ENCODE measurements at places on chromosomes 4 and X. TPM values are rescaled to one million over a fixed set of nuclear protein-coding genes. Genes with fewer than 3 reads are reported as not detected.

ADH1C gene
- total RNA-seq, result not detected

SH3RF1 gene
- total RNA-seq, result 21.0 TPM

DNA sequence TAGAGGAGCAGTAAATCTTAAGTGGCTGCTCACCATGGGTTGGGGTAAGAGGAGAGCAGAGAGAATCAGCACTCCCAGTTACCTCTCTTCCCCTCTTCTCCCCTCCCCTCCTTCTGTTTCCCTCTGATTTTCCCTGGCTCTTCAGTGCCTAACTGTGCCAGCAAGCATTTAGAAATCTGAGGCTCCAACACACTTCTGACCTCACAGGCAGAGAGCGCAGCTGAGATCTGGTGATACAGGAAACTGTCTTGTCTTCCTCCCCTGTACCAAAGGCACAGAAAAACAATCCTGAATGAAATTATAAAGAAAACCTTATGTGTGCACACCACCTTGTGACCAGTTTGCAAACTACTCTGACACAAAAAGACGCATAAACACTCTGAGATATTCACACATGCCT is 82.4 kb upstream of the SMIM10 start:
- no peaks in the 10 kb centered on the region for H3K36me3 ChIP-seq
- H3K4me3 ChIP-seq, result no peak overlapping the region
- no peaks in the 10 kb centered on the region for H3K27me3 ChIP-seq
- no peak overlapping the region for H3K27ac ChIP-seq

GRCh38 chr4:121376556-121376955 is 4.3 kb downstream of the QRFPR start:
- no peaks in the 10 kb centered on the region for H3K36me3 ChIP-seq
- no peaks in the 10 kb centered on the region for H3K4me1 ChIP-seq
- no peak overlapping the region for H3K4me3 ChIP-seq
- DNase-seq, result no peak
- no peaks in the 10 kb centered on the region for H3K27me3 ChIP-seq

DNA sequence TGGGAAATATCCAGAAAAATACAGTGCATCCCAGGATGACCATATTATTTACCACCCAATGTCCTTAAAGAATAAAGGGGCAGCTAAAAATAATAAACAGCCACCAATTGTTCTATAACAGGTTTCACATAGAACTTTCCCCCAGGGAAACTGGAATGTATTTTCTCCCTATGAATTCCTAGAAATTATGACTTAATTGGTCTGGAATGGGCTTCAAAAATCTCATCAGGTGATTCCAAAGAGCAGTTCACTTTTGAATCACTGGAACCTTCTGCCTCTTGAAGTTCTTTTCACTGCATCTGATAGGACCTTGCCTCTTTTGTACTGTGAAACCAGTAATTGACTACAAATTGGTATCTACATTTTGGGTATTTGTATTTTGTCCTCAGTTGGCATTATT is 119.3 kb downstream of the ZNF330 start:
- no peaks in the 10 kb centered on the region for H3K4me1 ChIP-seq
- H3K4me3 ChIP-seq, result no peak overlapping the region
- DNase-seq, result peak; percentile 44
- H3K27me3 ChIP-seq, result no peaks in the 10 kb centered on the region
- no peaks in the 10 kb centered on the region for H3K36me3 ChIP-seq

GRCh38 chr4:74203467-74203866 is 45.5 kb downstream of the MTHFD2L start:
- no peak overlapping the region for H3K4me3 ChIP-seq
- peaks cover 5% of the 10 kb centered on the region for H3K4me1 ChIP-seq
- H3K27me3 ChIP-seq, result no peaks in the 10 kb centered on the region
- DNase-seq, result no peak

DNA sequence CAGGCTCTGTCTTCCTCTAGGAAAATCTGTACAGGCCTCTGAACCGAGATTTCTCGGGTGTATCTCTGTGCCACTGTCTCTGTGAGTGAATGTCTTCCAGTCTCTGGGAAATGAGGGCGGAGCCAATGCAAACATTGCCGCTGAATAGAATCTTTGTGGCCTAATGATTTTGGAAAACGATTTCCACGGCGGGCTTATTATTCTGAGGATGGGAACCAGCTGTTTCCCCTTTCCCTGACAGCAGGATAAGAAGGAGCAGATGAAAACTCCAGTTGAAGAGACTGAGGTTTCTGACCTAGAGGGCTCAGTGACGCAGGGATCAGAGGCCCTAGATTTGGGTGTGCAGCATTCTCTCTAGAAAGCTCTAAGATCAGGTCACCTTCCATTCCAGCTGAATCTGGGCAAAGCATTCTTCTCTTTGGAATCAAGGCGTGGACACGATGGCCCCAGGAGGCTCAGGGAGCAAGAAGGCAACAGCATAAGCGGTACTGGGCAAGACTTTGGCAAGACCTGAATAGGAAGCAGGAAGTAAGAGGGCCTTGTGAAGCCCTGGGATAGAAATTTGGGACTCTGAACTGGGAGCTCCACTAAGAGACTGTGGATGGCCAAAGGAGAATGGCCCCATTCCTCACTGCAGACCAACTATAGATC is 47.3 kb downstream of the PJA1 start:
- H3K27me3 ChIP-seq, result no peaks in the 10 kb centered on the region
- H3K4me1 ChIP-seq, result no peaks in the 10 kb centered on the region
- DNase-seq, result no peak
- H3K27ac ChIP-seq, result no peak overlapping the region
- H3K4me3 ChIP-seq, result no peak overlapping the region

DNA sequence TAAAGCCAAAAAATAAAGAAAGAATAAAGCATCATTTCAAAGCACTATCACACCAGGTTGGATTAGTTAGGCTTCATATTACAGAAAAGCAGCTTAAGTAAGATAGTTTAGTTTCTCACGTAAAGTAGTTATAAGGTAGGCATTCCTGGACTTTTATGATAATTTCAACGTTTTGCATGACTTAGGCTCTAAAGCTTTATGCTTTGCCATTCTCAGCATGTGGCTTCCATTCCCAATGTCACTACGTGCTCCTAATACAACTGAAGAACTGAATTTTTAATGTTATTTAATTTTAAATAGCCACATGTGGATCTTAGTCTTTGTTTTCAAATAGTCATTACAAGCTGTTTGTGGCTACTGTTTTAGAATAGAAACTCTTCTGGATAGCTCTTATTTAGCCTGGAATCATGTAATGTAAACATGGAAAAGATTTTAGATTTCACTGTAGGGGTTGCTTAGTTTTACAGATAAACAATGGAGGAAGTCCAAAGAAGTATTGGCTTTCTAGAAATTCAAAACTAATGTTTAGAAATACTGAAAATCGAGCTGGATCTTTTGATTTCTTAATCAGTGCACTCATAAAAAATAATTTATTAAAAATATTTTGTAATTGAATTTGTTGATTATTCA is 710.0 kb downstream of the IL1RAPL1 start:
- H3K27me3 ChIP-seq, result no peaks in the 10 kb centered on the region
- peaks cover 15% of the 10 kb centered on the region for H3K4me1 ChIP-seq
- H3K27ac ChIP-seq, result no peak overlapping the region
- H3K36me3 ChIP-seq, result no peaks in the 10 kb centered on the region
- DNase-seq, result no peak

DNA sequence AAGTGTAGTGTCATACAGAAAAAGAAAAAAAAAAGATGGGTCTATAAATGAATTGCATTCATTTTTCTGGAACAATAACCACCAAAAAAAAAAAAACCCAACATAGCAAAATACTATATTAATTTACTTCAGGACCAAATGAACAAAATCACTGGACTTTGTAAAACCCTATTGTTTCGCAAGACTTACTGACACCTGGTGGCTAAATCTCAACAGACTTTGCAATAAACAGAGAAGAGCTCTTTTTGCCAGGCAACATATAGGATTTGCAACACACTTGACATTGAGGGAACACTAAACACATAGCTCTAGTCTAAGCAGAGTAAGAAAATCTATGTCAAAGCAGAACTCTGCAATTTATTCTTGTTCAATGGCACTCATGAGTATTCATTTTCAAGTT is 990.2 kb downstream of the STPG2 start:
- no peaks in the 10 kb centered on the region for H3K36me3 ChIP-seq
- H3K4me3 ChIP-seq, result no peak overlapping the region
- no peaks in the 10 kb centered on the region for H3K4me1 ChIP-seq

GRCh38 chrX:3627594-3627993 is 85.9 kb downstream of the PRKX start:
- no peak overlapping the region for H3K4me3 ChIP-seq
- no peak for DNase-seq
- H3K4me1 ChIP-seq, result no peaks in the 10 kb centered on the region
- H3K36me3 ChIP-seq, result no peaks in the 10 kb centered on the region

DNA sequence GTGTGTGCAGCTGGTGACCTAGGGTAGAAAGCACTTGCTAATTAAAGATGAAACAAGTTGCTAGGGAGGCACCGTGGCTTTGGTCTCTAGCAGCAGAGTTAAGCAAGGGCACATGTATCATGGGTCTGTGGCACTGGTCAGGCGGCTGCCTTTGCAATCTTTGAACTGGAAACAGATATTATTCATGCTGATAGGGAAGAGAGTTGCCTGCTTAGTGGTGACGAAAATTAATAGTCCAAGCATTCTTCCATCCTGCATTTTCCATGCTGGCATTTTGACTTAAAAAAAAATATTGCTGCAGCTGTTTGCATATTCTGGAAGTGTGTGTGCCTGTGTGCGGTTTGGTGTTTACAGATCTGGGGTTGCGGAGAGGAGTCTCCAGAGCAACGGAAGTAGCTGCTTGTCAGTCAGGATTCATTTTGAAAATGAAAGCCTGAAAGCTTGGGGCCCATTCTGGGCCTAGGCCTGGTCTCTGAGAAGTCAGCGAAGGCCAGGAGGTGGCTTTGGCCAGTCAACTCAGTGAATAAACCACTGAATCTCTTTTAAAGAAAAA is 2.3 kb upstream of the SOWAHD start:
- H3K4me3 ChIP-seq, result no peak overlapping the region
- H3K4me1 ChIP-seq, result peaks cover 11% of the 10 kb centered on the region
- H3K27me3 ChIP-seq, result no peaks in the 10 kb centered on the region

Data from PC-3 (cell line).